ENCODE measurements at places on chromosomes 12 and 14.

DNA sequence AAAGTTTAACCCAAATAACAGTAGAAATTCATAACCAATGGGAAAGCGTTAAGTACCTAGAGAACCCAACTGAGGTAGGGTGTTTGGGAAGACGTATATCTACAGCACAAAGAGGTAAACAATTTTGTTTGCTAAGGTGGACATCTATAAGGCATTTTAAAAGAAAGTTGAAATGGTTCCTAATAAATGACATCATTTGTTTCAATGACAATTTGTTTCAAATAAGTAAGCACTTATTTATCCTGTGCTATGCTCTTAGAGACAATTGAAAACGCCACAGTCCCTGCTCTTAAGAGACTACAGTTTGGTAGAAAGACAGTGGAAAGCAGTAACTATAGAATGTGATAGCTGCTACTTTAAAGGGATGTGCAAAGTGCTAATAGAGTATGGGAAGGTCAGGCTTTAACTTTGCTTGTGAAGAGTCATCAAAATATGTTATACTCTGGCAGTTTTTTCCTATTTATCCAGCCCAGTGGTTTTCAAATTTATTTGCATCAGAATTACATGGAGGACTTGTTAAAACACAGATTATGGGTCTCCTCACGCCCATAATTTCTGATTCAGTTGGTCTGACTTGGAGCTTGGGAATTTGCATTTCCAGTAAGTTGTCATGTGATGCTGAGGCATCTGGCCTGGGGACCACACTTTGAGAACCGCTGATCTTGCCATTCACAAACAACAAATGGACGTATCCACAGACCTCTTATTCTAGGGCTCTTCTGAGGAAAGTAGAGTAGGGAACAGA lies 19.6 kb upstream of the SMCO2 start:
- no peak for DNase-seq

DNA sequence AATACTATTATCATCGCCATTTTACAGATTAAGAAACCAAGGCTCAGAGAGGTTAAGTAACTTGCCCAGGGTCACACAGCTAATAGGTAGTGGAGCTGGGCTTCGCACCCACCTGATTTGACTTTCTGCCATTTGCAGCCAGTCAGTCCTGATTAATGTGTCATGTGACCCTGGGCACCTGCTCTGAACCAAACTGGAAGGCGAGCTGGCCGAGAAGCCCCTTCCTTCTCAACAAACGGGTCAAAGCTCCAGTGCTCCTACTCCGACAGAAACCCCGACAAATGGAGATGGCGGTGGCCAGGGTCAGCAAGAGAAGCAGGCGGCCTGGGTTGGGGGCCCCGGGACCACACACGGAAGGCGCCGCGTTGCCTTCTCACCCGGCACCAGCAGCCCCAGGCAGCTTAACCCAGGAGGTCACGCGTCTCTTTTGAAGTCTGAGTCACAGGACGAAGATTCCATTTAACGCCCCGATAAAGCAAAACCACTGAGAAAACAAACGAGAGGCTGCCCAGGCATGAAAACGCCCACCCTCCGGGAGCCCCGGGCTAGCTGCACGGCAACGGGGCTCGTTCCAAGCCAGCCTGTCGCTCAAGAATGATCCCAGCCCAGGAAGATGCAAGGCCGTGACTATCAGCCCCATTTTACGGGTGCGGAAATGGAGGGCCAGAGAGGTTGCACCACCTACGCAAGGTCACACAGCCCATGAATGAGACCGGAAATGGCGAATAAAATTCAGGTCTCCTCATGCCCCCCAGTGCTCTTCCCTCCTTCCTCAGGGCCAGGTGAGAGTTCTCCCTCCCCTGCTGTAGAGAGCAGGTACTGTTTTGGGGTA lies 124.8 kb downstream of the SCARB1 start:
- no peak for DNase-seq

- DNase-seq: no peak
These were observed 331.6 kb downstream of the PCNX1 start for GRCh38 chr14:71238835-71239234.

DNA sequence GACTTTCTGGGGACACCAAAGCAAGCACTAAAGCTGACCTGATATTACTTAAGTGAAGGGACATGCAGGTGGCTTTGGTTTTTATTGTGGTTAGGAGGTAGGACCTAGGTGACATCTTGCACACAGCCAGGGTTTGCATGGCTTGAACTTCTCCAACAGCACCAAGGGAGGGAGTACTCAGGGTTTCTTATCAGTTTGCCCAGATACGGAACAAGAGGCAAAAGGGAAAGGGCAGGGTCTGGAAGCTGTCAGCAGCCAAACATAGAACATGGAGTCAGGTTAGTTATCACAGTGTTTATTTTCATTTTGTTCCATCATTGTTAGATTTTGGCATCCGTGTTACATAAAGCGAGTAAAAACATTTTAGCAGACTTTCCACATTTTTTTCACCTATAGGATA lies 186.3 kb upstream of the CLEC14A start:
- DNase-seq: no peak

DNA sequence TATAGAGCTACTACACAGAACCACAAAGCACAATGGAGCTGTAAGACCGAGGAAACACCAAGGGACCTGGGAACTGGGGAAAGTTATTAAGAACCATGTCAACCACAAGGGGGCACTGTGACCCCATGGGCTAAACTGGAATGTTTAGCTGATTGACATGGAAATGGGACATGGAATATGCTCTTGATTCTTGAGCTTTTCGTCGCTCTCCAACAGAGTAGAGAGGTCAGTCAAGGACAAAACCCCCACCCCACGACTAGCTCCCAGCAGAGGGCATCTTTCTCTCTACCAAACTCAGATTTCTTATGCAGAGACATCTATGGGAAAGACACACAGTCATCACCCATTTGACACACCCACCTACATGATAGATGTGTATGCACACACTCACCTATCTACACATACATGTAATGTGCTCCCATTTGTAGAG lies 10.1 kb downstream of the NDRG2 start:
- DNase-seq: peak; percentile 80

- no peak for DNase-seq
These were observed 25.9 kb upstream of the GTF2A1 start for GRCh38 chr14:81246461-81247270.

DNA sequence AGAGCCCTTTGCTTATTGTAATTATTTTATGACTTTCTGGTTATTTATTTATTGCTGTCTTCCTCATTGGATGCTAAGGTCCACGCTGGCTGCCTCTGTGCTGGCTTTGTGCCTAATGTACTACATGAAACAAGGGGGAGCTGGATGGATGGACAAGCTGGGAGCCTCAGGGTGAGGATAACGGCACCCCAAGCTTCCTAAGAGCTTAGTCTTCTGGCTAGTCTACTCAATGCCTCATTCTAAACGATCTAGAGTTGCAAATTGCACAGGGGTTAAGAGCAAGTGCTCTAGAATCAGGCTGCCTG lies 172.0 kb downstream of the CHST11 start:
- DNase-seq: no peak

- DNase-seq: no peak
These were observed 52.3 kb downstream of the RAB35 start for GRCh38 chr12:120064054-120064940.

DNA sequence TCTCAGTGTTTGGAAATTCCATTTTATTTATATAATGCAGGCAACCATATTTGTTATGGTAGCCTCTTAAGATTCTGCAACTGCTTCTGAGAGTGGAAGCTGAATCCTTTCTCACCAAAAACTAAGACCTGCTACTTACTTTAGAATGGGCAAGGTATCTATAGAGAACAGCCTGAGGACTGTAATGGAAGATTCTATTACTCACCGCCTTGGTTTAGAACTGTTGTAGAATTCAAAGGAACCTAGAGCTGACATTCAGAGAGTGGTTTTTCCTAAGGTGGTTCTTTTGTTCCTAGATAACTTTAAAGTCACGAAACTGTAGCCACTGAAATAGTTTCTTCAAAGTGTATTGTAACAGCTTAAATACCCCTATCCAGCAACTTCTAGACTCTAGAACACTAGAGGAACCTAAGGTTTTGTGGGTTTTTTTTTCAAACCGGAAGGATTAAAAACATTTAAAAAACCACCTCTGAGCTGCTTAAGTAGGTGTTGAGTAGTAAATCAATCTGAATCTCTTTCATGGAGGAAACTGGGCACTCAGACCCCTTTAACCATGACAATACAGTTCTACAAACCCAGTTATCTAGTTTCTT lies 4.2 kb downstream of the TDP1 start:
- no peak for DNase-seq

GRCh38 chr12:128661226-128661569 lies 162.6 kb downstream of the SLC15A4 start:
- DNase-seq: no peak

DNA sequence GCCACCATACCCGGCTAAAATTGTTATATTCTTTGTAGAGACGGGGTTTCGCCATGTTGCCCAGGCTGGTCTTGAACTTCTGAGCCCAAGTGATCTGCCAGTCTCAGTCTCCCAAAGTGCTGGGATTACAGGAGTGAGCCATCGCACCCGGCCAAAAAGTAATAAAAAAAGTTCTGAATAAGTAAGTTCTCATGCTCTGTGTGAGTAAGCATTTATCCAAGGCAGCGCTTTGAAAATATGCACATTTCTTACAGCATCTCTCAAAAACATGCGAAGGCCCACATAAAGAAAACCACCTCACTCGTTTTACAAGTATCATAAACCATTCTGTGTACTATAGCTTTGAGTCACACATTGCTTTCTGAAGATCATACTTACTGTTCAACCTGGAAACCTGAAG lies 8.6 kb downstream of the GIT2 start:
- no peak for DNase-seq

- DNase-seq: no peak
These were observed 118.9 kb downstream of the VEZT start for GRCh38 chr12:95336387-95337067.

GRCh38 chr12:122014781-122015180 lies 6.9 kb upstream of the BCL7A start:
- DNase-seq: no peak

DNA sequence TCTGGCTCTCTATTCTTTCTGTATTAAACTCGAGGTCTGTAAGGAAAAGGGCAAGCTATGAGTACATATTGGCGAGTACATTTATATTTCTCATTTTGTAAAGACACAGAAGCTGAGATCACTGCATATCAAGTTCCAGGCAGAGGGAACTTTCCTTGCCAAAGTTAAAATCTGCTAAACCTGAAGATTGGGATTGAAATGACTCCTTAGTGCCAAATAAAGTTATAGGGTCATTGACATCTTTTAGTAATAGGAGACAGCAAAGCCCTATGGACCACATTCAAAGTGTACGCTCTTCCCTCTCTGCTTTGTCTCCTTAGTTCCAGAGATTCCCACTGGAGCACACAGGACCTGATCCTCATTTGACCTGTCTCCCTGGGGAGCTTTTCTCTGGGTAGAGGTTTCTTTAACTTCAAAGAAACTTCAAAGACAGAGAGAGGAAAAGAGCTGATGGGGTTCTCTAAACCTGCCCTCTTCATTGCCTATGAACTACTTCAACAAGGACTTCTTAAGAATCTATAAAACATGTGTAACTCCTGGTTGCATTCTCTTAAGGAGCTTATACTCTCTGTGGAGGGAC lies 42.6 kb upstream of the PTPRR start:
- DNase-seq: no peak

- no peak for DNase-seq
These were observed 102.3 kb downstream of the SLC25A47 start for GRCh38 chr14:100425429-100425827.

DNA sequence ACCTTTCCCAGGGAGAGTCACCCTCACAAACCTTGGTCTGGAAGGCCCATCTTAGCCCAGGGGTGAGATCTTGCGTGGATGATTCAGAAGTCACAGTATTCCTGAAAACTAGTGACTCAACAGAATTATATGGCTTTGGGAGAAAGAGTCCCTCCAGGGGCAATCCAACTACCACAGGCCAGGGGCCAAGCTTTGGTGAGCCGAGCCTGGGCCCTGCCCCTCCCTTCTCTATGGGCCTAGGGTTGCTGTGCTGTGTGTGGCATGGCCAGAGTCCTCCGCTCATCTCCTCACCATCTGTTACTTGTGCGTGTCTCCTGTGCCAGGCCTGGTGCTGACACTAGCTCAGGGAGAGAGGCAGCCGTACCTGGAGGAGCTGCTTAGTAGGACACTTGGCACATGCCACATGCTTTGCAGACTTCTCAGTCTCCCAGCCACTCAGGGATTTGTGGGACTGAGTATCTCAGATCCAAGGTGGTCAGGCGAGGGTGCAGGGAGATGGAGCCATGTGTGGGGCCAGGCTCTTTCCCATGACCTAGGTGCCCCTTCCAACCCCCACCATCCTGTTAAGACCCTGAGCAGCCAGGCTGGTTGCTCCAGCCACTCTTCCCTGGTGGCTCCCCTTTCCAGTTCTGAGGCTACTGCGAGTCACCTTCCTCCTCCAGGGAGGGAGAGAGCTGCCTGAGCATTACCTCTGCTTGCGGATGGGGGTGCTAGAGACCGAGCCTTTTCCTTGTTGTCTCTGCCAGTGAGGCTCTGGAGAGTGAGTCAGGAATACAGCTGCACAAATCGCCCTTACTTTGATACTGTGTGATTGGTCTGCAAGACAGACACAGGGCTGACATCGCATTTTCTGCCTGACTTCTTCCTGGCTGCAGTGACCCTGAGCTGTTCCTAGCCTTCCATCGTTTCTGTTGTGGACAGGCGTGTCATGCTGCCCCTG lies 94.1 kb downstream of the SLC25A47 start:
- no peak for DNase-seq

DNA sequence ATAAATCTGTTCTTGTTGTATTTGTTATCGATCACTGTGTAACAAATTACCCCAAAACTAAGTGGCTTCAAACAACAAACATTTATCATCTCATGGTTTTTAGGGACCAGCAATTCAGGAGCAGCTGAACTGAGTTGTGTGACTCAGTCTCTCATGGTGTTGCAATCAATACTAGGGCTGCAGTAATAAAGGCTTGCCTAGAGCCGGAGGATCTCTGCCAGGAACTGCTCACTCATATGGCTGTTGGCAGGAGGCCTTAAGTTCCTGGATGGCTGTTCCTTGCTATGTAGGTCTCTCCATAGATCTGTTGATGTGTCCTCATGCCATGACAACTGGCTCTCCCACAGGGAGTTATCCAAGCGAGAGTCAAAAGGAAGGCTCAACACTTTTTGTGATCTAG lies 3.8 kb upstream of the PSMC6 start:
- DNase-seq: no peak

DNA sequence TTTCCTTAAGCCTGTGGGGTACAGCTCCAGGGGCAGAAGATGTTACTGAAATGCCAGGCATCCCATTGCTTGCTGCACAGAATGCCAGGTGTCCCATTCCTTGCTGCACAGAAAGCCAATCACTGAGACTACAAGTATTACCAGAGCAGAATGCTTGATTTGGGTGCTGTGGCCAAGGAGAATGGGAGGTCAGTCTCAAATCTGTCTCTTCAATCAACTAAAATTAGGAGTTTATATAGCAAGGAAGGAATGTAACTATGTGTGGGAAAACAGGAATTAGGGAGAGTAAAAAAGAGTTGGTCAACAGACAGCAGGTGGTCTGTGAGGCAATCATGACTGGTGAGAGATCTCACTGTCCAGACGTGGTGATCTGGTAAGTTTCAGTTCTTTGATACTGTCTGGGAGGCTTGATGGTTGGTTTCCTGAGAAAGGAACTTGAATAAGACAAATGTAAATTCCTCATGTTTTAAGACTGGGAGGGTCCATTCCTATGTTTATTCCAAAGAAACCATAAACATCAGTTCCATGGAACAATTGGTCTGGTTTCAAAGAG lies 31.2 kb upstream of the VASH1 start:
- DNase-seq: no peak

Measured in T-cell (primary cell).